ENCODE measurements at places on chromosomes 16 and 17.

DNA sequence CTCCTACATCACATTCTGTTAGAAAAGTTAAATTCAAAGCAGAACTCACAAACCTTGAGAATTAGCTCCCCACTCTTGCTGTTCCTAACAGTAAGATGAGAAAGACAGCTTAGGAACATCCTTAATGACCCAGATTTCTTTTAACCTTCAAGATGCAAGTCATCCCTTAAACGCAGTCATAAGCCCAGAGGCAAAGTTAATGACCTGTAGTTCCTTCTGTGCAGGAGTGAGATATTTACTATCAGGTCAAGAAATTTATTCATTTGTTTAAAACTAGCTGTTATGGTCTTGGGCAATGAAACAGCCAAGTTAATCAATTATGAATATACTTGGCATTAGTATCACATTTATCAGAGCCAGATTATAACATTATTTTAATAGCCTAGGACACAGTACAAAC, 37.1 kb downstream of the NXPH3 start:
- no peak for DNase-seq

- no peak for DNase-seq
Measured at GRCh38 chr17:29347831-29348629, 42.1 kb upstream of the TAOK1 start.

- no peak for DNase-seq
Measured at GRCh38 chr16:89697161-89697615, 4.3 kb downstream of the SPATA2L start.

GRCh38 chr16:86977076-86977676, 340.0 kb downstream of the C16orf95 start:
- no peak for DNase-seq

DNA sequence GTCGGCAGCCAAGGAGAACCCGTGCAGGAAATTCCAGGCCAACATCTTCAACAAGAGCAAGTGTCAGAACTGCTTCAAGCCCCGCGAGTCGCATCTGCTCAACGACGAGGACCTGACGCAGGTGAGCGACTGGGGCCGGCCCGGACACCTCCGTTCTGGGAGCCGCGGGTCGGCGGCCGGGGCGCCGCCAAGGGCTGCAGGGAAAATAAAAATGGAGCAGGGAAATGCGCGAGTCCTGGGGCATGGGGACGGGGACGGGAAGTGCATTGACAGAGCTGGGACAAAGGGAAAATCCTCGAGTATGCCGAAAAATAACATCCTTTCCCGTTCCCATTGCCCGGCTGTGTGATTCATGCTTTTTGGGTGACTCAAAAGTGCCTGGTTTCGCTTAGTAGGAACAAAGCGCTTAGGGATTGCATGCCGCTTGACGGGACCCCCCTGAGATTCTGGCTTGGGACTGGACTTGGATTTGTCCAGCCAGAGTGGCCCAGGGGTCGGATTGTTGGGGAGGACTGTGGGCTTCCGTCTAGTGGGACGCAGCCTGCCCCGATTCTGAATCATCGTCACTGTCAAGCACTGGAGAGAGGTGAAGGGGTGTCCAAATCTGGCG, 699 bp downstream of the MPRIP start:
- no peak for DNase-seq

GRCh38 chr17:28324781-28325180, 5.8 kb downstream of the TMEM97 start:
- DNase-seq = no peak

- DNase-seq = no peak
Measured at GRCh38 chr16:8919089-8919933, 37.2 kb downstream of the LITAFD start.

GRCh38 chr16:64159976-64160375, 961.9 kb downstream of the CDH11 start:
- DNase-seq = no peak

- DNase-seq = no peak
Measured at GRCh38 chr17:31806921-31807320, 52.1 kb downstream of the COPRS start.

DNA sequence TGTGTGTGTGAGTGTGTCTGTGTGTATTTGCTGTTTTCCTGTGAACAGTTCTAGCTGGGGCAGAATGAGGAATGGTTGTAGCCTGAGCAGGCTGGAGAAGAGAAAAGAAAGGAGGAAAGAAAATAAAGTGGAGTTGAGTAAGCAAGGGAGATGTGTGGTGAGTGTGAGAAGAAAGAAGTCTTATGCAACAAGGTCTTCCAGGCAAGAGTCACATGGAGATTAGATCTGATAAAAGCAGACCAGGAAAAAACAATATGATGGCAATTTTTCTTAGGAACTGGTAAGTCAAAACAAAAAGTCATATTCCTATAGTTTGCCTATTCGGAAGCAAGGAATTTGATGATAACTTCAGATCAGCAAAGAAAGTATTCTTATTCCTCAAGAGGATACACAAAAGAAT, 125.0 kb downstream of the HS3ST3A1 start:
- DNase-seq = no peak

DNA sequence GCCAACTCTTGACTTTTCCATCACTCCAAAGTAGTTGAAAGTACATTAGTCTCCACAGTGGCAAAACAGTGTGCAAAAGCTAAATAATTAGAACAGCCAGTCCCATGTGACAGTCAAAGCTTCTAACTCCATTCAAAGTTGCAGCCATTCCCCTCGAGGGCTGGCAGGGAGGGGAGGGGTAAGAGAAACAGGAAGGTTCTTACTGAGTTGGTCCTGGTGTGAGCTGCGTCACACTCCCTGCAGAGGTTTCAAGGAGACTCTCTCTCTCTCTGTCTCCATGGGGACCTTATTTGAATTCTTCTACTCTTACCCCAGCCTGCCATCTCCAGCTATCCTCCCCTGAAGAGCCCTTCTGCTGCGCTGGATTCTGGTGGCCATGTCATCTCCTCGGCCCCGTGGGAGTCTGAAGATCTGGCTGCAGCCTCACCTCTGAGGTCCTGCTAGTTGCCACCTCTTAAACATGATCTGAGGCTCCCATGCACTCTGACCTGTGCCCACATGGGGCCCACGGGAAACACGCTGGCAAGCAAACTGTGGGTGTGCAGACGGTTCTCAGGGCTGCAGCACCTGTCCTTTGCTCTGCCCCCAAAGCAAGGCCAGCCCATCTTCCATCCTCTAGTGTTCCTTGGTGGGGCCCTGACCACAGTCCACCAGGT, 23.3 kb upstream of the STH start:
- no peak for DNase-seq

DNA sequence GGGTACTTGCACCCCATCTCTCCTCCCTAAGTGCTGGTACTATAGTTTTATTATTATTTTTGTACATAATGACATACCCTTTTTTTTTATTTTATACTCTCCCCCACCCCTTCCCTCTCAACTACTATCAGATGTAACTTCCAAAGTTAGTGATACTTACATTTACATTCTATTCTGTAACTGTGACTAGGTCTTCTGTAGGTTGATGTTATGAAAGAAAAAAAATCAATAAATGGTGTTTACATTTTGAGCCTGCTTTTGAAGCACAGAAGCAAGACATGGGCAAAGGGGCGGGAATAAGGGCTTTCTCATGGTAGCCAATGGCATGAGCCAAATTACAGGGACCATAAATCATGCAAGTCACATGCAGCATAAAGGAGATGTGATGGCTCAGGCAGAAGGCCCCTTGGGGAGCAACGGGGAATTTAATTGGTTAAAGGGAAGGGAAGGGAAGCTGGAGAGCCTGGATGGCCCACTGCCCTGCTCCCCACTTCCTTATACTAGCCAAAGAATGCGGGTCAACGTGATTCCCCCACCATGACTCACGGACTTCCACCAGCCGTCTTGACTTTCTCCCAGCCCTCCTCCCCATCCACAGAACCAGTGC, 2.4 kb upstream of the ACSF2 start:
- DNase-seq = no peak

- DNase-seq = no peak
Measured at GRCh38 chr16:6111390-6111789, 1013.8 kb upstream of the EEF2KMT start.

DNA sequence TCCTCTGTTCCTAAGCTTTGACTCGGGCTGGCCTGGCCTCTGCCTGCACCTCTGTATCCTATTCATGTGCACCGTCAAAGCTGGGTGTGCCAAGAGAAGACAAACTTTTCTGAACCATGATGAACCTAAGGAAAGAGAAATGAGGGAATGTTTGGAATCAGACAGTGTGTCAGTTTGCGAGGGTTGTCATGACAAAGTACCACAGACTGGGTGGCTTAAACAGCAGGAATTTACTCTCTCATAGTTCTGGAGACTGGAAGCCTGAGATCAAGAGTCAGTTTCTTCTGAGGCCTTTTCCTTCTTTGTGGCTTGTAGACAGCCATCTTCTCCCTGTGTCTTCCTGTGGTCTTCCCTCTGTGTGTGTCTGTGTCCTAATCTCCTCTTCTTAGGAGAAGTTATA, 129.0 kb downstream of the KATNIP start:
- DNase-seq = no peak

GRCh38 chr16:58411736-58412614, 19.7 kb downstream of the GINS3 start:
- DNase-seq = no peak

DNA sequence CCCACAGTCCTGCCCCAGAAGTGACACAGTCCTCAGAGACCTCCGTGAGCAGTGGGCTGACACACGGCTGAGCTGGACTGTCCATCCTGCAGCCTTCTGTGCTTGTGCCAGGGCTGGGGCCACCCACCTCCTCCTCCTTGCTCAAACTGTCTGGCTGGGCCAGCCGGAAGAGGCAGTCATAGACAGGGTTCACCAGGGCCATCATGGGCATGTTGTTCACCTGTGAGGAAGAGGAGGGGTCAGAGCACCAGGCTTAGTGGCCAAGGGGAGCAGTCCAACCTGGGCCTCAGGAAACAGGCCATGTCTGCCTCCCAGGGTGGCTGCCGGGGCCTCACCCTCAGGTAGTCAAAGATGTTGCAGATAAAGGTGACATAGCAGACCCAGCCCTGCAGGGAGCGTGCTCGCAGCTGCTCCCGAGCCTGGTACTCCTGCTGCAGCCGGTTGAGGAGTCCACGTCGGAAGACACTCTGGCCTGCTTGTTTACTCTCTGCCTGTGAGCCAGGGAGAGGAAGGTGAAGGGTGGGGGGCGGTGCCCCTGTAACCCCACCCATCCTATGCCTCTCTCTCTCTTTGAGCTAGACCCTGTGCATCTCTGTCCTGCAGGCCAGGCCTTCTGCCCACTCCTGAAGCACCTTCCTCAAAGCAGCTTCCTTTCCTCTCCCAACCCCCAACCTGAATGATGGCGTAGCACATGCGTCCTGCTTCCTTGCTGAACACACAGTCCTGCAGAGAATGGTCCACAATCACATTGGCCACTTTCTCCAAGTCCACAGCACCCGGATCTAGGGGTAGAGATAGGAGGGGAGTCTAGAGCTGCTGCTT, 3.4 kb downstream of the MIF4GD start:
- no peak for DNase-seq

GRCh38 chr16:35210681-35211433, 1751.4 kb downstream of the TP53TG3F start:
- DNase-seq = no peak

- DNase-seq = no peak
Measured at GRCh38 chr16:15704545-15704987, 54.5 kb downstream of the NDE1 start.

DNA sequence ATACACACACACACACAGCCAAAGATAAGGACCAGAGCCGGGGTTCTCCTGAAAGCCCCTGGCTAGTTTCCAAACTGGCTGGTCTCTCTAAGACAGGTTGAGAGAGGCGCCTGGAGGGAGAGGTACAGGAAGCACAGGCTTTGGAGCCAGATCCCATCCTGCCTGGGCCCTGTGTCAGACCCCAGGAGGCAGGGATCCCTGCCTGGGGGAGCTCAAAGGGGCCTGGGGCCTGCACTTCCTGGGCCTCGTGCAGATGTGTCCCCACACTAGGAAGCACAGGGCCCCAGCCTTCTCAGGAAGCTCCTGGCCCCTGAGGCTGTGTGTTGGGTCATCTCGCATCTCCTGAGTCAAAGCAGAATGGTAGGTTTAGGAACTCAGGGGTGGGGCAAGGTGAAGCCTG, 16.0 kb downstream of the SLC5A10 start:
- no peak for DNase-seq

GRCh38 chr17:3554440-3554839, 3.2 kb downstream of the TRPV3 start:
- DNase-seq = no peak

- DNase-seq = no peak
Measured at GRCh38 chr16:11612665-11613025, 25.9 kb upstream of the LITAF start.

- DNase-seq = no peak
Measured at GRCh38 chr16:87308826-87309225, 8.4 kb downstream of the C16orf95 start.

GRCh38 chr17:7932949-7933348, 943 bp downstream of the CNTROB start:
- no peak for DNase-seq

GRCh38 chr17:3475812-3476610, at the start of gene ASPA:
Gene ASPA (plus strand): TSS chr17:3475997. CDS start chr17:3476160, 163 bp downstream.
- DNase-seq = no peak

- no peak for DNase-seq
Measured at GRCh38 chr17:34386343-34386696, 23.3 kb upstream of the CCL1 start.

GRCh38 chr16:53007095-53007494, 45.6 kb downstream of the CHD9NB start:
- no peak for DNase-seq

- no peak for DNase-seq
Measured at GRCh38 chr16:84357191-84357651, 11.1 kb upstream of the ATP2C2 start.

- DNase-seq = no peak
Measured at GRCh38 chr17:74544991-74545842, 698 bp downstream of the CD300C start.

- DNase-seq = no peak
Measured at GRCh38 chr17:75737133-75737962, 16.1 kb downstream of the ITGB4 start.

GRCh38 chr16:2331199-2331930, 9.2 kb downstream of the ABCA3 start:
- DNase-seq = no peak

DNA sequence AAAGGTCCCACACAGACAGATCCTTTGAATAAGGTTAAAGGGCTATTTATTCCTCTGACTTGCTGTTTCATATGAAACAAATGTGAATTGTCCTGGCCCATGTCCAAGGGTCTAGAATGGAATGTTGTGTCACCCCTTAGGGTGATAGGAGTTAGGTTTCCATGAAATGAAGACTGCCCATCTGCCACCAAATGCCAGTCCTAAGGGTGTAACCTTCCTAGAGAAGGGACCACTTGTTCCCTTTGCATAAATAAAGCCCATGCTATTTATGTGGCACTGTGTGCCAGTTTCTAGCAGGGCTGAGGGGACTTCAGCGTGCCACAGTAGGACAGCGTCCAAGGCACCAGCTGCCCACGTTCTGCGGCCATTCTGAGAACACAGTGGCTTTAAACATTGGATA, 171.3 kb downstream of the ABCA8 start:
- DNase-seq = no peak
